T-cell (primary cell): ENCODE measurements at places on chromosomes 1 and 21. TPM values are rescaled to one million over a fixed set of nuclear protein-coding genes. Genes with fewer than 3 reads are reported as not detected.

DNA sequence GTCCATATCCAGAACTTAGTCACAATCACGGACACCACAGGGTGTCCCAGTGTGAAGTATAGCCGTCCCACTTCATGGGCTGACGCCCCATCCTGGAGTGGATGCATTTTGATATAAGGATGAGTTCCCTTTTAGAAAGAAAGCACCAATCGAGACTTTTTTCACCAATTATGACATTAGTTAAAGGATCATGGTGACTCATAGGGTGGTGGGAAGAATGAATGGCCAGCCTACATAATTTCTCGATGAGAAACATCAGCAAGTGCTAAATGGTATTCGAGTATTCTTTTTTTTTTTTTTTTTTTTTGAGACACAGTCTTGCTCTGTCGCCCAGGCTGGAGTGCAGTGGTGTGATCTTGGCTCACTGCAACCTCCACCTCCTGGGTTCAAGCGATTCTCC, 38.5 kb upstream of the USP1 start:
- DNase-seq: no peak

- DNase-seq: no peak
These were observed 15.3 kb downstream of the PYCR2 start for GRCh38 chr1:225908773-225909172.

GRCh38 chr1:68703921-68704354, 207.1 kb upstream of the DEPDC1 start:
- DNase-seq: no peak

- no peak for DNase-seq
These were observed 1059.5 kb upstream of the ADGRL4 start for GRCh38 chr1:80066060-80066459.

DNA sequence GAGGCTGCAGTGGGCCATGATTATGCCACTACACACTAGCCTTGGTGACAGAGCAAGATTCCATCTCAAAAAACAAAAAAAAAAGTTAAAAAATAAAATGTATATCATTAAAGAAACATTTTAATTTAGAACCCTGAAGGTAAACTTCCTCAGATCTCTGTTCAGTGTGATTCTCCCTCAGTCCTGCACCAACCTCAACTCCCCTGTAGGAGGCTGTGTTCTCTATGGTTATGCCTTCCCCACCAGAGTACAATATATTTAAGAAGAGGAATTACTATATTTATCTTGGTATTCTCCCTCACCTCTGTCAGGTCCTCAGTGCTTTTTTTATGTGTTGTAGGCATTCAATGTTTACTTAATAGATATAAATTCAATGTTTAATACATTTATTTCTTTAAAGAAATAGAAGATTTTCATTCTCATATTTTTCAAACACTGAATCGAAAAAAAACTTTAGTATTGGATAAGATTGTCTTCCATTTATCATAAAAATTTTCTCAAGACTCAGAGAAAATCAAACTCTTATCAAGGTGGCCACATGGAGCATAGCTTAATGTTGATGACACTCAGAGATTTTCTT, 4.8 kb upstream of the LRRC8B start:
- DNase-seq: peak; percentile 37

GRCh38 chr1:70134148-70134547, 71.2 kb downstream of the LRRC40 start:
- no peak for DNase-seq

DNA sequence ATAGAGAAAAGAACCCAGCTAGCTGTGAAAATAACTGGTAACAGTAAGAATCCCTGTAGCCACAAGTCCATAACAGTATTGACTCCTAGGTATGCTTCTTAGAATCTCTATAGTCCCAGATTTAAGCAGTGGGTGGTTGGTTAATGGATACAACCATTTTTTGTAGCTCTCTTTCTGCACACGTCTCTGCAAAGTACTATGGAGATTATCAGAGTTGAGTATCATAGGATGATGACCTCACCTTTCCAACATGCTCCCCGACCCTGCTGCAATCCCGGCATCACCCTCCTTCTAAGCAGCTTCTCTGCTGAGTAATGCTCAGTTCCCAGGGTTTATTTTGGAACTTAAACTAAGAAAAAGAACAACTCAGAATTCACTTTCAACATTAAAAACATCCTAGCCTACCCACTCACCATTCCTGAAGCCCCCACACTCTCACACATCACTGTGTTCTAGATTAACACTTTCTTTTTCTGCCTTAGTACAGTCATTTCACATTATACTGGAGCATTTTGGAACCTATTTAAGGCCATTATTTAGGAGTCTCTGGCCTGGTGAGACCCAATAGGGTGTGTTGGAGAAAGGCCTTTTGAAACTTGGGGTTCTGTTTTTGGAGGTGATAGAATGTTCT, 2.7 kb downstream of the MLLT11 start:
- DNase-seq: no peak

DNA sequence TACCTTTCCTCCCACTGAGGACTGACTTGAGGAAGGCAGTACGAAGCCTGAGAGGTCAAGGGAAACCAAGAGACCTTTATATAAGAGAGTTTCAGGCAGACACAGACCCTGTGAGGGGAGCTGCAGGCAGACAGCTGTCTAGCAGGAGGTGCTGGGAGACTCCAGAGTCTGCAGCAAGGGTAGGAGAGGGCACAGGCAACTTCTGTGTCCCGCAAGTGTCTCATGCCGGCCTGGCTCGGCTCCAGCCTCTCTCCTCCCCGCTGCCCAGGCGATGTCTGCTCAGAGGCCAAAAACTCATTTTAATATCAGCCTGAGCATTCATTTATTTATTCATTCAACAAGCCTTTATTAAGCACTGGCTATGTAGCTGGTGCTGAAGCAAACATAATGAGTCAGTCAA, 83.0 kb downstream of the KIRREL1 start:
- no peak for DNase-seq

- DNase-seq: peak; percentile 52
These were observed 1.7 kb downstream of the TNFSF4 start for GRCh38 chr1:173205146-173206051.

Gene DAB1
- 2.5 TPM for total RNA-seq

Gene ANGPTL1
- 0.22 TPM for total RNA-seq

Gene MARK1
- total RNA-seq: not detected

Gene FMN2
- not detected for total RNA-seq

Gene FAM72C
- not detected for total RNA-seq

Gene IL19
- total RNA-seq: not detected

Gene NLRP3
- total RNA-seq: 2.9 TPM

Gene LCE1D
- not detected for total RNA-seq

Gene FCRL5
- total RNA-seq: 0.76 TPM

Gene B3GALT5
- total RNA-seq: 0.06 TPM

Gene GPR37L1
- not detected for total RNA-seq
